ENCODE measurements at places on chromosomes 6 and 20.

DNA sequence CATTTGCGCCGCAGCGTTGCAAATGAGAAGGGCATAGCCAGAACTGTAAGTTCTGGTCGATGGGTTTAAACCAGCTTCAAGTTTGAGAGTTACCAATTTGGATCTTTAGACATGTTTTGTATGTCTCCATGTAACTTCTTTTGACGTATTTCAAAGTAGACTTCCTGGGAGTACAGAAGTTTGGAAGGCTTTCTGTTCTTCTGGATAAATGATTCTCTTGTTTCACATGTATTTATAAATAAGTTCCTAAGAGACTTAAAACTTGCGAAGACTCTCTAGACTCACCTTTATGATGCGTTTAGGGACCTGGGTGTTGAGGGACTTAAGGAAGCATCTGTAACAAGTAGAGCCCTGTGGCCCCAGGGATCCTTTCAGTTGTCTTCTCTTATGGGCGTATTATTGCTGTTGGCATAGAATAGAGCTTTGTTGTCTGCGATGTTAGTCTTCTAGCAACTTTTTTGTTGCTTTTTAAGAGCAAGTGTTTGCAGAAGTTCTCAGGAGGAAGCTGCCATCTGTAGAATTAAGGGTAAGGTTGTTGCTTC is 1.3 kb downstream of the CDYL start:
- DNase-seq = no peak

- no peak for DNase-seq
These were observed 104.9 kb downstream of the SNX5 start for GRCh38 chr20:17863577-17864292.

DNA sequence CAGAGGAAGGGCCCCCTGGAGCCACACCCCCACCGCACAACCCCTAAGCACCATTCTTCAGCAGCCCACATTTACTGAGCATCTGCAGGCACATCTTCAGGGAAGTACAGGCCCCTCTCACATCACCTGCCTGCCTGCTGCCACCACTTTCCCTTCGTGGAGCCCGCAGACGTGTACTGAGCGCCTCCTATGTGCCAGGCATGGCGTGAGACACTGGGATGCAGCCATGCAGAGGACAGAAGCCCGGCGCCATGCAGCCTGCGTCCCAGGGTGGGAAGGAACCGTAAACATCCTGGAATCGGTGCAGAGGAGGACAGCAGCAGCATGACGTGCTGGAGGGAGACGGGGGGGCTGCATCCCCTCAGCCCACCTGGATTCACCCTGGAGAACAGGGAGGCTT is 78.1 kb downstream of the GRM4 start:
- no peak for DNase-seq

GRCh38 chr6:25748049-25748448 is 6.5 kb upstream of the SLC17A4 start:
- no peak for DNase-seq

DNA sequence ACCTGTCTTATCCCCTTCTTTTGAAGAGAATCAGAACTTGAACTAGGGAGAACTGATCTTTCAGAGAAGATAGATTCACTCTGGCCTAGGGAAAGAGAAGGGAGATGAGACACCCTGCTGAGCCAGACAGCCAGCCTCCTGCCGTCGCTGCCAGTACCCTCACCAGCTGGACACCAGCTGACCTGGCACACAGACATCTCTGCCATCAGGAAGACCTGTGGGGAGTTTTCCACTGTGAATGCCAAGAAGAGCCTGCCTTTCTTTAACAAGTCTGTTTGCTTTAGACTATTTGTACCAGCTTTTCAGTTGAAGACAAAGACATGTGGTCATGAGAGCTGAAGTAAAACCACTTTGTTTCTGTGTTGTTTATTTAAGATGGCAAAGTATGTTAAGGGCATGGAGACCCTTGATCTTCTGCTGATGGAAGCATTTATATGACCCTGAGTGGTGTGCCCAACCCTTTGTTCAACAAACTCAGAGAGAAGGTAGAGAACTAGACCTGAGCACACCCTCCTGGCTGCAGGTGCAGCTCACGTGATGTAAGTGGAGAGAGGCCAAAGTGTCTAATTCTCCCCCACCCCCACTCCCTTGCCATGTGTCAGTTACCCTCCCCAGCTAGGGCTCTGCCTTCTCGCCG is 82.3 kb upstream of the SLC24A3 start:
- DNase-seq = no peak

GRCh38 chr6:115681978-115682775 is 378.5 kb downstream of the FRK start:
- DNase-seq = no peak

DNA sequence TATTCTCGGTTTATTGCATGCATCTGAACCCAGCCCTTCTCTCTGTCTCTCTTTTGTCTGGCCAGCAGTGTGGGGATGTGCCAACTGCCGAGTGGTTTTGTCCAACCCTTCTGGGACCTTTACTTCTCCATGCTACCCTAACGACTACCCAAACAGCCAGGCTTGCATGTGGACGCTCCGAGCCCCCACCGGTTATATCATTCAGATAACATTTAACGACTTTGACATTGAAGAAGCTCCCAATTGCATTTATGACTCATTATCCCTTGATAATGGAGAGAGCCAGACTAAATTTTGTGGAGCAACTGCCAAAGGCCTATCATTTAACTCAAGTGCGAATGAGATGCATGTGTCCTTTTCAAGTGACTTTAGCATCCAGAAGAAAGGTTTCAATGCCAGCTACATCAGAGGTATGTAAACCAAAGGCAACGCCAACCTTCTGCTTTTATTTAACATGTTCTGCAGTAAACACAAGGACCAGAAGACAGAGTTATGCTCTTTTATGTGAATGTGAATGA is 65.8 kb downstream of the ADGRG6 start:
- no peak for DNase-seq

GRCh38 chr6:33197431-33198048 is 2.9 kb downstream of the RXRB start:
- peak; percentile 73 for DNase-seq

DNA sequence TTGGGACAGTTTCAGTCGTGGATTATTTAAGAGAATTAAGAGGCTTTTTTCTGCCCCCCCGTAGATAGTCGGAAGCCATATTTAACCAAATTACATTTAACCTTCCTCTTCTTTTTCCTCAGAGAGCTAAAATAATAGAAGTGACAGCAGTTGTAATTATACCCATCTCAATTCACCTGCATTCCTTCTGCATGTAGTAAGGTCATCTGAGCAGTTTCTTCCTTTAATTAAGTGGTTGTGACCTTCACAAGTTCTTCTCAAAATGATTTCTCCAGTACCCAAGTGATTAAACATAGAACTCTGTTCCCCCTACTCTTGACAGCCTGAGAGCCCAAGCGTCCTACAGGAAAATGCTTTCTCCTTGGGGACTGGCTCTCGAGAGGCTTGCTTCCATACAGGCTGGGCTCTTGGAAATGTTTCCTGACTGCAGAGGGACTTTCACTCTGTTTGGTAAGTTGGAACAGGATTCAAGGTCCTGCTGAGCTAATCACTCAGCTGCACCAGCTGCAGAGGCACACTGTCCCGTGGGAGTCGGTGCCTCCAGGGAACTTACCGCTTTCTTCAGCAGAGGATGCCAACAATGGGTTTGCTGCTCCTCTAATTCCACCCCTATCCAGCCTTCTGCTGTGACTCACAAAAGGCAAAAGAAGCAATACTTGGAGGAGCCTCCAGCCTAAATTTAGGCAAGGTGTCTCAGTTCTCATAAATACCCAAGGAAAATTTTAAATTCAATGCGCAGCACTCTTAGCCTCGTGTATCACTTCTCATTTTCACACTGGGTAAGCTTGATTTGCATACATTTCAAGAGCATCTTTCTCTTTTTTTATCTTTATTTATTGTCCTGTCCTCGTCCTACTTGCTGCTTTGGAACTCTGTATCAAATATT is 414.9 kb downstream of the KIF16B start:
- no peak for DNase-seq

DNA sequence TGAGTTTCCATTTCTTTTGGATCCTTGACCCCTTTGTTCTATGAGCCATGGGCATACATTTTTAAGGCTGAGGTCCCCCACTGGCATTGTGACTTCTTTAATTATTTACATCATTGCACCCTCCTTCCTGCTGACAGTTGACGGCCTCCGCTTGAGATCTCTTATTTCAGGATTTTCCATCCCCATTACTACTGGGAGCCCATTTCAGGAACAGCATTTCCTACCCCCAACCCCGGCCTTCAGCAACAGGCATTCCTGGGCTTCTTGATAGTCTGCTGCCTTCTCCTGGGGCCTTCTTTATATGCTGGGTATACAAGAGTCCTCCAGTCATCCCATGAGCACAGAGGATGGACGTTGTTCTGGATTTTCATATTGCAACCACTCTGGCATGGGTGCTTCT is 3.8 kb downstream of the ULBP1 start:
- DNase-seq = no peak
